ENCODE measurements at places on chromosomes 6 and 20. TPM values are rescaled to one million over a fixed set of nuclear protein-coding genes. Genes with fewer than 3 reads are reported as not detected.

The NMBR gene
- not detected for total RNA-seq

The SEL1L2 gene
- not detected for total RNA-seq

The NTSR1 gene
- 0.56 TPM for total RNA-seq

The OR2H2 gene
- not detected for total RNA-seq

The TCP11 gene
- not detected for total RNA-seq

The RBBP8NL gene
- not detected for total RNA-seq

The NOX3 gene
- total RNA-seq, result not detected

The SRMS gene
- not detected for total RNA-seq

The NNAT gene
- not detected for total RNA-seq

The LTB gene
- total RNA-seq, result 244 TPM

The TTK gene
- 0.60 TPM for total RNA-seq
